ENCODE measurements at places on chromosomes 6 and 20. TPM values are rescaled to one million over a fixed set of nuclear protein-coding genes. Genes with fewer than 3 reads are reported as not detected.

PDYN gene
- total RNA-seq = not detected

DEFB132 gene
- total RNA-seq = 0.32 TPM

EGFL8 gene
- 9.4 TPM for total RNA-seq

SDHAF4 gene
- 3.5 TPM for total RNA-seq

LGSN gene
- not detected for total RNA-seq

C6orf58 gene
- not detected for total RNA-seq

AIF1 gene
- 1.7 TPM for total RNA-seq
